Left renal pelvis (tissue), 4 donors: ENCODE measurements at places on chromosomes 13 and 19. TPM values are rescaled to one million over a fixed set of nuclear protein-coding genes. Genes with fewer than 3 reads are reported as not detected.

DNA sequence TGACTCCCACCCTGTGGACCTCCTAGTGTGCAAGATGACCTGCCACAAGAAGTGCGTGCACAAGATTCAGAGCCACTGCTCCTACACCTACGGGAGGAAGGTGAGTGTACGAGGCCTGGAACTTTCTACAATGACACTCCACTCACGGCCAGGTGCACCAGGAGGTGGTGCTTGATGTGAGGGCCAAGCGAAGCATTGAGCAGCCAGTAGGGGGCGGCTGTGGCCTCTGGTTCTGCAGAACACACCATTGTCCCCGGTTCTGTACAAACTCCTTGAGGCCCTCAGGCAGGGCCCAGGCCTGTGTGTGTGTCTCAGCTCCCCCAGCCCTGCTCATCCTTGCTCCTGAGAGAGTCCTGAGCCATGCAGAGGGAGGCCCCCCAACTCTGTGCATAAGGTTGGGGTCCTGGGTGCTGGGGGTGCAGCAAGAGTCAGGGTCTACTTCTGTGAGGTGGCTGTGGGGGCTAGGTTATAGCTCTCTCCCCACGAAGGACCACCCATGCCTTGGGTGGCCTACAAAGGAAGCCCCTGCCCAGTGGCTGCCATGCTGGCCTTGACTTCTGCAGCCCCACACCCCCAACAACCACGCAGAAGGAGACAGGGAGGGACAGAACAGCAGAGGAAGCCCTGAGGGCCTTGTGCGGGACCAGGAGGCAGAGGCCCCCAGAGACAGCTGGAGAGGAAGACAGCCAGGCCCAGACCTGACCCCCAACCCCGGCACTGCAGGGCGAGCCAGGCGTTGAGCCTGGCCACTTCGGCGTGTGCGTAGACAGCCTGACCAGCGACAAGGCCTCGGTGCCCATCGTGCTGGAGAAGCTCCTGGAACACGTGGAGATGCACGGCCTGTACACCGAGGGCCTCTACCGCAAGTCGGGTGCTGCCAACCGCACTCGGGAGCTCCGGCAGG is 9.7 kb upstream of the USE1 start:
- DNase-seq: no peak

DNA sequence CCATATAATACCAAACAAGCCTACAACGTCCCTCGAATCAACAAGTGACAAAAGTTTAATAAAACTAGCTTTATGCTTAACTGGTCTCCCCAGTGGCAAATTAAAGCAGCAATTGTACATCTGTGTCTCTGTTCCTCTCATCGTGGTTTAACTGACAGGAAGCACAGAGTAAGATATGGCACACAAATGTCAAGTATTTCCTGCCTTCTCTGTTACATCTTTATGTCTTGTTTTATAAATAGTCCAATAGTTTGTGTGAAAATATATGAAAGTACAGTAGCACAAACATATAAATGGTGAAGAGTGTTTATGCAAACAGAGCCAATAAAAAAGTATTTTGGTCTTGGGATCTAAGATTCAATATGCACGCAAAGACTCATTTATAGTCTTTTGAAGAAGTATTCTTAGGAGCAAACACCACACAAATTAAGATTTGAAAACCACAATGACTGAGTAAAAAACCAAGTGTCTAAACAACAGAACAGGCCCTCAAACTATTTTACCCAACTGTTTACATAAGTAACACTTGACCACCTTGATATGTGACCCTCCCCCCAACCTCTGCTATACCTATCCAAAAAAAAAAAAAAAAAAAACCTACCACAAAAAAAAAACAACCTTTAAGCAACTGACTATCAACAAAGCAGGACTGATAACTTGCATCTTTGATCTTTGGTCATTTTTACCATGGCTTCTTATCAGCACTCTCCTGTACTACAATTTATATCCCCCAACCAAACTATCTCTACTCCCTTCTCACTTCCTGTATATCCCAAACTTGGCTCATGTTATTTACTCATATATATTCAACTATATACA is 14.0 kb downstream of the ELF1 start:
- no peak for DNase-seq

GRCh38 chr13:80428349-80429096 is 87.6 kb upstream of the SPRY2 start:
- DNase-seq: no peak

DNA sequence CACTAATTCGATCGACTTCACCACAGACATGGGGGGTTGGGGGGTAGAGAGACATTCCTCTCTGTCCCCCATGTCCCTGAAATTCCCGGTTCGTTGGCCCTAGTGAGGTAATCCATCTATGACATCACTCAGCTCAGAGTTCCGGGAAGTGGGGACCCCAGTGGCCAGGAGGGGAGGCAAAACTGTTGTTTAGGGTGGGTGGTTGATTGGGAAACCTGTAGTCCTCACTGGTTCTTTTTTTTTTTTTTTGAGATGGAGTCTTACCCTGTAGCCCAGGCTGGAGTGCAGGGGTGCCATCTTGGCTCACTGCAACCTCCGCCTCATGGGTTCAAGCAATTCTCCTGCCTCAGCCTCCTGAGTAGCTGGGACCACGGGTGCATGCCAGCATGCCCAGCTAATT is at the start of gene ARRDC5:
TSS of gene ARRDC5 (minus strand) at position 101 of the 400 bp plus-strand sequence. CDS start at position 30, 71 bp downstream.
- DNase-seq: no peak

DNA sequence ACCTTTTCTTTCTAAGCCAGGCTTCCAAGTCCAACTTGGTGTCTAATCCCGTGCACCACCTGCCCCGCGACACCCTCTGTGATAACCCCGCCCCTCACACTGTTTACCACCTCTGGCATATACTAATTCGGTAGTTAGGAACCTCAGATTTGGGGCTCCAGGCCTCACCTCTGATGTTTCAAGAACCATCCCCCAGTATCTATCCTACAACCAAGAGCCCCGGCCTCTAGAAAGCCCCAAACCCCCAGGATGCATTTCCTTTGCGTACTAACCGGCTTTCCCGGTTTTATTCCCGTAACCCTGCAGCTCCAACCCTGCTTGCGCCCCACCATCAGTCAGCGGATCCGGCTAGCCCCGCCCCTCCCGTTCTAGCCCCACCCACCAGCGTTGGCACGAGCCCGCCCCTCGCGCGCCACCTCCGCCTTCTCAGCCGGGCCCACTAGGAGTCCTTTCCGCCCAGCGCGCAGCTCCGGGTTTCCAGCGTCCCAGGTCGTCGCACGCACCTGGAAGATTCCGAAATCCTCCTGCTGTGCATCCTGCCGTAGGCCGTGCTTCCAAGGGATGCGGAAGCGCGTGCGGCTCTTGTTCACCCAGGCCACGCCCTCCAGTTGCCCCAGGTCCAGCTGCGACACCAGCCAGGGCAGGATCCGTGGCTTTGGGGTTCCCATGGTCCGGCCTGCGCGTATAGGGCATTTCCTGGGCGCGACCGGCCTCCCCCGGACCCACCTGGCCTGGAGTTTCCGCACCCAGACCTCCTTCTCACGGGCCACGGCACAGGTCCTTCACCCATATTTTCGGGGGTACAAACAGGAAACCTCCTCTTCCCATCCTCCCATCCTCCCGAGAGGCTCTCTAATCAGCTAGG is 1.3 kb downstream of the IRF3 start:
- DNase-seq: no peak

DNA sequence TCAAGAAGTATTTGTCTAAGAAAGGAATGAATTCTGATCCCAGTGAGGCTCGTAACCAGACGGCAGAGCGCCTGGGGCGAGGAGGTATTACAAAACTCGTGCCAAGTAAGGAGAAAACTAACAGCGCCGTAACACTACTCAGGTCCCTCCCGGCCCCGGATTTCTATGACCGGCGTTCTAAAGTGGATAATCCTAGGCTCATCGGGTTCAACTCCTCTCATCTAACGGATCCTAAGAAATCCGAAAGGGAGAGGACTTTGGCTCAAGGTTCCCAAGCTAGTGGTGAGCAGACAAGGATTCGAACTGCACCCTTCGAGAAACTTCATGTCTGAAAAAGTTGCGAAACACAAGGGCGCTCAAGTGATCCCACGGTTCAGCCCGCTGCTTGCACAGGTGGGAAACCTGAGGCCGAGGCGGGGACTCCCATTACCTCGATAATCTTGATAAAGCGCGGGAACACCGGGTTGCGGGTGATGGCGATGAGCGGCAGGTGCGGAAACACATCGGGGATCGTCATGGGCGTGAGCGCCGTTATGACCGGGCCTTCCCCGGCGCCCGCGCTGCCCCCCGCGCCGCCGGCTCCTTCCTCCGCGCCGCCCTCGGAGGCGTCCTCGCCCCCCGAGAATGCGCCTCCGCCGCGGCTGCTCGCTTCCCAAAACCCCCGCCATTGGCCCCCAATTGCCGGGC is 529 bp downstream of the LONP1 start:
- DNase-seq: no peak

CCDC61 gene
- polyA plus RNA-seq: 11.5 TPM

ZNF329 gene
- 17.7 TPM for polyA plus RNA-seq

ARL11 gene
- 0.32 TPM for polyA plus RNA-seq

PGLYRP2 gene
- polyA plus RNA-seq: not detected
